ENCODE measurements at places on chromosomes 11 and 22. TPM values are rescaled to one million over a fixed set of nuclear protein-coding genes. Genes with fewer than 3 reads are reported as not detected.

DNA sequence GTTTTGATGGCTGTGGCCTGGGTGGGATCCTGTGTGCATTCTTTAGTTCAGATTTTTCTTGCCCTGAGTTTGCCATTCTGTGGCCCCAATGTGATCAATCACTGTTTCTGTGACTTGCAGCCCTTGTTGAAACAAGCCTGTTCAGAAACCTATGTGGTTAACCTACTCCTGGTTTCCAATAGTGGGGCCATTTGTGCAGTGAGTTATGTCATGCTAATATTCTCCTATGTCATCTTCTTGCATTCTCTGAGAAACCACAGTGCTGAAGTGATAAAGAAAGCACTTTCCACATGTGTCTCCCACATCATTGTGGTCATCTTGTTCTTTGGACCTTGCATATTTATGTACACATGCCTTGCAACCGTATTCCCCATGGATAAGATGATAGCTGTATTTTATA is 620 bp downstream of the OR4C16 start:
- peaks cover 8% of the 10 kb centered on the region for H3K36me3 ChIP-seq
- no peaks in the 10 kb centered on the region for H3K27me3 ChIP-seq
- DNase-seq, result no peak
- no peak overlapping the region for H3K27ac ChIP-seq
- H3K4me3 ChIP-seq, result no peak overlapping the region

- H3K4me3 ChIP-seq, result no peak overlapping the region
- no peaks in the 10 kb centered on the region for H3K27me3 ChIP-seq
- no peak for DNase-seq
These were observed 634.3 kb downstream of the BRD1 start for GRCh38 chr22:49193348-49193747.

GRCh38 chr11:83785942-83786341 is 499.8 kb upstream of the CCDC90B start:
- no peak for DNase-seq
- no peaks in the 10 kb centered on the region for H3K36me3 ChIP-seq
- no peak overlapping the region for H3K27ac ChIP-seq
- no peaks in the 10 kb centered on the region for H3K4me1 ChIP-seq
- H3K4me3 ChIP-seq, result no peak overlapping the region
- H3K27me3 ChIP-seq, result no peaks in the 10 kb centered on the region

DNA sequence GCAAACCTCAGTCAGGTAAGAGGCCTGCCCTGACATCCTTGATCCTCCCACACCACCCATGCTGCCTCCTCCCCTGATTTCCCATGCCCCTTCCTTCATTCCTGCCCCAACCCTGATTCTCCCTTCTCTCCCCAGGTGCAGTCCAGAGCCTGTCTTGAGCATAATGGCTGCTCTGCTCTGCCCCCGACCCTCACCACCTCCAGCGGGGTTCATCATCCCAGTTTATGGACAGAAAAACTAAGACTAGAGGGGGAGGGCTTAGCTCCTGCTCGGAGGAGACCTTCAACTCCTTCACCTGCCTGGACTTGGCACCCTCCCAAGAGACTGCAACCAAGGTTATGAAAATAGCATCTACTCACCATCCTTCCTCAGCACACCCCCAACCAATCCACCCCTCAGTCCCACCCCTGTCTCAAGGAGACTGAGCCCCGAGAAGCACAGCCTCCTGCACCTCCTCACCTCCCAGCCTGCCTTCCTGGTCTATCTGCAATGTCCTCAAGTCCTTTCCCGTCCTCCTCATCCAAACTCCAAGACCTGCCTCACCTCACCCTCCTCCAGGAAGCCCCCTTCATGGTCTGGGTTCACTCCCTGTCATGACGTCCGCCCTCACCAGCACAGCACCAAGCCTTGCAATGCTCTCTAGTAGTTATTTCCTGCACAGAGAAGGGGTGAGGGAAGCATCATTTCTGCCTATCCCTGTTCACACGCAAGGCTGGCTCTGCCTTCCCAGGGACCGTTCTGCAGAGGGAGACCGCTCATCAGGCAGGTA is 103.1 kb downstream of the PDE2A start:
- H3K27ac ChIP-seq, result no peak overlapping the region
- H3K4me3 ChIP-seq, result no peak overlapping the region
- no peak for DNase-seq
- no peaks in the 10 kb centered on the region for H3K27me3 ChIP-seq
- H3K4me1 ChIP-seq, result 0 out of 2 replicates have a peak, but pooled peaks cover 6% of the 10 kb centered on the region

DNA sequence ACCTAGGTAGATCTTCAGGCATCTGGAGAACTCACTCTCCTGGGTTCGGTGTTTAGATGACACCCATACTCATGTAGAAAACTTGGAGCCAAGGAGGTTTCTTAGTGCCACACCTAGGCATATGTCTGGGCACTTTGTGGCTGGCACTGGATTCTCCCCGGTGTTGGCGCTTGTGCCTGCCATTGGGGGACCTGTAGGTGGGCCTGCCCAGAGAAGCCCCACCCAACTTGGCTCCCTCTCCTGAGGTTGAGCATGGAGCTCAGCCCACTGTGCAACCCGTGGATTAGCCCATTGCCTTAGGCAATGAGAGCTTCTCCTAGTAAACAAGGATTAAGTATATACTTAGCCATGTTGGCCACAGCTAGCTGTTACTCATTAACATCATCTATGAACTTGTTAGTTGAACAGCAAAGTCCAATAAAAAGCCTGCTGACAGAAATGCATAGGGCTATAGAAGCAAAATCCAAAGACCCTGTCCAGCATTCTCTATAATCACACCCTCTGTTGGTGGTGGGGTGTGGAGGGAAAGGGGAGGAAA is 335.5 kb upstream of the CHORDC1 start:
- H3K36me3 ChIP-seq, result no peaks in the 10 kb centered on the region
- H3K4me1 ChIP-seq, result no peaks in the 10 kb centered on the region
- no peak overlapping the region for H3K27ac ChIP-seq
- no peak overlapping the region for H3K4me3 ChIP-seq
- no peak for DNase-seq

- no peak for DNase-seq
- H3K4me1 ChIP-seq, result no peaks in the 10 kb centered on the region
- H3K4me3 ChIP-seq, result no peak overlapping the region
- no peaks in the 10 kb centered on the region for H3K36me3 ChIP-seq
These were observed 10.1 kb downstream of the CSRP3 start for GRCh38 chr11:19191530-19192169.

GRCh38 chr22:17489101-17489500 is 74.2 kb upstream of the SLC25A18 start:
- no peak for DNase-seq
- peaks cover 44% of the 10 kb centered on the region for H3K4me1 ChIP-seq
- peaks cover 8% of the 10 kb centered on the region for H3K36me3 ChIP-seq
- H3K4me3 ChIP-seq, result no peak overlapping the region
- no peaks in the 10 kb centered on the region for H3K27me3 ChIP-seq

TPH1 gene
- 0.43 TPM for total RNA-seq

UCP3 gene
- 0.21 TPM for total RNA-seq
